ENCODE measurements at places on chromosomes 4 and X.

GRCh38 chrX:129512409-129512808 lies 10.9 kb downstream of the SMARCA1 start:
- DNase-seq = no peak

- DNase-seq = peak; percentile 1
Measured at GRCh38 chrX:108020631-108021030, 24.2 kb upstream of the VSIG1 start.

GRCh38 chr4:151439320-151439719 lies 30.3 kb downstream of the FHIP1A start:
- DNase-seq = no peak

GRCh38 chr4:145644699-145645098 lies 25.5 kb downstream of the MMAA start:
- DNase-seq = peak; percentile 5

GRCh38 chr4:25069014-25069413 lies 38.3 kb upstream of the LGI2 start:
- no peak for DNase-seq

DNA sequence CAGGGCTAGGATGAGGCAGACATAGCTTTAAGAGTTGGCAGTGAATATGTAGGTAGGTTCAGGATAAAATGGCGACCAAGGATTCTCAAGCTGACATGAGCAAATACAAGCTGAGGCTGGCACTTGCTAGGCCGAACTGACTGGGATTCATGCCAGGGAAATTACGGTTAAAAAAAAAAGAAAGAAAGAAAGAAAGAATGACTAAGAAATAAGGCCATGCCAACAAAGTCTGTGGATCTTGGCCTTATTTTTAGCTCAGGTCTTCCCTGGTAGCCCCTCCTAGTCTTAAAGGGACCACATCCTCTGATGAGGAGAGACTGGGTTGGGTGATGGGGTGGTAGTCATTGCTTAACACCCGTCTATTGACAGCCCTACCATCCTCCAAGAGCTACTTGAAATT lies 64.4 kb upstream of the KLHL13 start:
- no peak for DNase-seq

- DNase-seq = no peak
Measured at GRCh38 chrX:50115973-50116372, 84.8 kb downstream of the AKAP4 start.

GRCh38 chrX:16882702-16883486 lies 12.7 kb upstream of the RBBP7 start:
- DNase-seq = peak; percentile 51

GRCh38 chr4:182776376-182777105 lies 140.6 kb downstream of the DCTD start:
- no peak for DNase-seq

DNA sequence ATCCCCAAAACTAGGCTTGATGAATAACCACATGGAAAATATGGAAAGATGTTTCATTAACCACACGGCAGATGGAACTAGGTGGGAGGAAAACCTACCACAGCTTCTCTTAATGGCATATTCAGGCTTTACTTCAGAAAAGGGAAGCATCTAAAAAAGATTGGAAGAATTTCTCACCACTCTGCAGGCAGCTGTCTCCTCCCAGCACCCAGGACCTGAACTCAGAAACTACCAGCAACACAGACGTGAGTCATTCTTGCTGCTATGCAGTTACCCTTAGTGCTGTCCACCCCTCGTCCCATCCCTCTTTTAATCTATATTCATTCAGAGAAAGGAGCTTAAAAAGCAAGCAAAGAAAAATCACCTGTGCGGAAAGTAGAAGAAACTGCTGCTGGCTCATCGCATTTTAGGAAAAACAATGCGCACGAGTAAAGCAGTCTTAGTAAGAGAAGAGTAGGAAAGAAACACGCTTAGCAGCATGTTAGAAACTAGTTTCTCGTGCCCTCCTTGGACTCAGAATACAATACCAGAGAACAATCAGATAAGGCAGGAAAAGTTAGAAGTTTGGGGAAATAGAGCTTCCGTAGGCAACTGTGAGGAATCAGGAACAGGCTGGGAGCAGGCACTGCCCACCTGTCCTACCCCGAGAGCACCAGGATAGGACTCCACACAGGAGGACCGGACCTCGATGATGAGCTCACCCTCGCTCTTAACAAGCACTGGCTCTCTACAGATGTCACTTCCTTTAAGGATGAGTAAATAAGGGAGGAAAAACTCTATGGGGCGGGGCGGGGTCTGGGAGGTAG lies 48.1 kb upstream of the ENPP6 start:
- no peak for DNase-seq

GRCh38 chr4:107098401-107098800 lies 62.3 kb upstream of the DKK2 start:
- no peak for DNase-seq

DNA sequence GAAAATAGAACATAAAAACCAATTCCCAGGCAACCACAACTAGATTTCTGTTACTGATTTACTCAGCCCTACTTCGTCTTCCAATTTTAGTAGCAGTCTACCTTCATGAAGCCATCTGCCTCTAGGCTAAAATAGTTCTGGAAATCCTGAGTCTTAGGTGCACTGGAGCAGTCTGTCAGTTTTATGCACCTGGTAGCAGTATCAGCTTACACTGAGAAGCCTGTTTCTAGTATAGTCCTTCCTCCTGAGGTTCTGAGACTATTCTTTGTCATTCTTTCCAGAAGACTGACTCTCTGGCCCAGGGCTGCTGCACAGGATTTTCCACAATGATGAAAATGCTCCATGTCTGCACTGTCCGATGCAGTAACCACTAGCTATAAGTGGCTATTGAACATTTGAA lies 16.9 kb upstream of the HPRT1 start:
- no peak for DNase-seq

GRCh38 chrX:17032351-17032750 lies 85.9 kb downstream of the REPS2 start:
- no peak for DNase-seq

GRCh38 chrX:16666541-16666940 lies 16.6 kb downstream of the S100G start:
- peak; percentile 14 for DNase-seq

DNA sequence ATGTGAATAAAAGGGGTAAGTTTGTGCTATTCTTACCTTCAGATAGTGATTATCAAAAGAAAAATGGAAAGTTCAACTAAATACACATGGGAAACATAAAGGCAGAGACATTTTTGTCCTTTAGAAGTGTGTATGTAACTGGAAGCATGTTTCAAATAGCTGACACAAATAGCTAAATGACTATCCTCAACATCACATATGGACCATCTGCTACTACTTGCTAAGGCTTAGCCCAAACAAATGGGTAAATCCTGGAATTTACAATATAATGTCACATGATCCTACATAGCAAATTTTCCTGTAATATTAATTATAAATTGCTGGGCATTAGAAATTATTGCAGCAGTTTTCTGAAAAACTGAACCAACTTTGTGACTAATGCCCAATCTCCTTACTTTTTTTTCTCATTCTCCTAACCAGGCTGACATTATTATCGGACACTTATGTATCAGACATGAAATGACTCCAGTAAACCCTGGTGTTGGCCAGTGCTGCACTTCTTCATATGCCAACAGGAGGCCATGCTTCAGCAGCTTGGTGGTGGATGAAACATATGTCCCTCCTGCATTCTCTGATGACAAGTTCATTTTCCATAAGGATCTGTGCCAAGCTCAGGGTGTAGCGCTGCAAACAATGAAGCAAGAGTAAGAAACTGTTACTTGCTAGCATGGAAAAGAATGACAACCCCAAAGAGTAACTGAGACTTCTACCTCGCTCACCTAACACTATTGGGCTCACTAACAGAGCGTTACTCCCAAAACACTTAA lies 16.1 kb downstream of the AFP start:
- DNase-seq = peak; percentile 12

DNA sequence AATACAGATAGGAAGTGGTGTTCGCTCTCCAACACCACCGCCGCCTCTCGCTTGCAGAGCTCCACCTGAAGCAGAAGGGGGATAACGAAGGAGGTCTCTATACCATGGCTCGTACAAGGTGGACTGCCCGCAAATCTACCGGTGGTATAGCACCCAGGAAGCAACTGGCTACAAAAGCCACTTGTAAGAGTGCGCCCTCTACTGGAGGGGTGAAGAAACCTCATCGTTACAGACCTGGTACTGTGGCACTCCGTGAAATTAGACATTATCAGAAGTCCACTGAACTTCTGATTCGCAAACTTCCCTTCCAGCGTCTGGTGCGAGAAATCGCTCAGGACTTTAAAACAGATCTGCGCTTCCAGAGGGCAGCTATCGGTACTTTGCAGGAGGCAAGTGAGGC lies 5.2 kb upstream of the BMP15 start:
- no peak for DNase-seq

DNA sequence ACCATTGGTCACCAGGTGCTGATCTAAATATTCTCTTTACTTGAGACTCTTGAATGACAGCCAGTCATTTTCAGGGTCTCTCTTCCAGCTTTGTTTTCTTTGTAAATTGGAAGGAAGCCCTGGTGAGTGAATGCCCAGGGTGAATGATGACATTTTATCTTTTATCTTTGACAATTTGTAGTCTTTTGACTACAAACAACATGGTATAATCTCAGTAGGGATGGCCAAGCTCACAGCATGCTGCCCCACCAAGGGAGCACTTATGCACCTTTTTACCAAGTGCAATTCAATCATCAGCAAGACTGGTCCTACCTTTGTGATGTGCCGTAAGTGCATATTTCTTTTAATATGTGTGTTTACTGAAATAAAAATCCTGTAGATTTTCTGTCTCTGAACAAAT lies 5.7 kb downstream of the AFM start:
- DNase-seq = no peak

DNA sequence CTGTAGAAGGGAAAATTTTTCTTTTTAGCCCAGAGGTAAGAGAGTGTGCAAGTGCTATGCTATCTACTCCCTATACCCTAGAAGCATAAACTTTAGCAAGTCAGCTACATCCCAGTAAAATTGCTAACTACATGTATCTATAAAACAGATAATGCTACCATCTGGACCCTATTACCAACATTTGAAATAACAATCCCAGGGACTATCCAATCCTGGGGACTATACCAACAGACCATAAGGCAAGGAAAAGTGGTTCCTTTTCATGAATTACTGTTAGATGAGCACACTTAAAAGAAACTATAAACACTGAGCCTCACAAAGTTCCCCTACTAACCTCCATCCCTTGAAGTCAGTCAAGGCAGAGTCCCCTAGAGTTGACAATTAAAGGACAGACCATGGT lies 213.6 kb upstream of the VEGFC start:
- no peak for DNase-seq

DNA sequence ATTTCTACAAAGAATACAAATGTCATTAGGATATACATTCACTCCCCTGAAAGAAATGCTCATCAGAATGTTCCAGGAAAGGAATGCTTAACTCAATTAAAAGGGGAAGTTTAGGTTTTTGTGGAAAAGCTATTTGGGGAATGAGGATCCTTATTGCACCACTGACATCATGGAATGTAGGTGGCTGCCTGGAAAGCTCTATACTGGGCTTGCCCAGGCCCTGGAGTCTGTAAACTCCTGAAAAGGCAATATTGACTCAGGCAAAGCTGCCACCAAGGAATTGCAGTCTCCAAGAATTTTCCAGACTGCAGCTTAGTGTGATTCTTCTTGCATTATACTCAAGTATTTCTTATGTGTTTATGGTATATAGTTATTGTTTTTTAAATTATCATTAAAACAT lies 15.7 kb downstream of the DAPP1 start:
- no peak for DNase-seq

- no peak for DNase-seq
Measured at GRCh38 chrX:103688946-103689345, 2.4 kb upstream of the MORF4L2 start.

DNA sequence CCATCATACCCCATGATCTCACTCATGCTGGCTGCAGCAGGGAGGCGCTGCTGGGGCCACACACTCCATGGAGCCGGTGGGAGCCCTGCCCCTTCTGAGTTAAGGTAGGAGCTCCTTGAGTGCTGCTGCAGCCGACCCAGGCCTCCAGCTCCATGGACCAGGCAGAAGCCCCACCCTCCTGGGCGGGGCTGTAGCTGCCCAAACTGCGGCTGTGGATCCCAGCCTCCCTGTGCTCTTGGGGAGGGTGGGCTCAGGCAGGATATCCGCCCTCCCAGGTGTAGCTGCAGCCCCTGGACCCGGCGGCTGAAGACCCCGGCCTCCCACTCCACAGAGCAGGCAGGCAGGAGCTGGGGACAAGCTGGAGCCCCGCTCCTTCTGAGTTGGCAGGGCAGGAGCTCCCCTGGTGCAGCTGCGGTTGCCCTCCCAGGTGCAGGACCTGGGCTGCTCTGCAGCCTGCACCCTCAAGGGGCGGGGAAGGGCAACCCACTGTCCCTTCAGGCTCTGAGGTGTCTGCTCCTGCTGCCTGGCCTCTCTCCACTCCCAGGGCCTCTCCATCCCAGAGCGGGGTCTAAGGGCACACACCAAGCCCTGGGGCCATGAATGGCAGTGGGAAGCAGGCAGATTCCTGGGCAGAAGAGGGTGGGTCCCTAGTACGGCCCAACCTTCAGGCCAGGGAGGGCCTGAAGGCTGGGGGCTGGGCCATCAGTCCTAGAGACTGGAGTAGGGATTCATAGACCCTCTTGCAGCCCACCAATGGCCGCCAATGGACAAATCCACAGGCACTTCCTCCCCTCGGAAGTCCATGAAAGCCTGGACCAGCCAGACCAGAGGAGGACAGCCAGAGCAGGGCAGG lies 466.1 kb downstream of the DTHD1 start:
- no peak for DNase-seq

GRCh38 chr4:122930862-122931261 lies 8.5 kb upstream of the NUDT6 start:
- DNase-seq = peak; percentile 43

DNA sequence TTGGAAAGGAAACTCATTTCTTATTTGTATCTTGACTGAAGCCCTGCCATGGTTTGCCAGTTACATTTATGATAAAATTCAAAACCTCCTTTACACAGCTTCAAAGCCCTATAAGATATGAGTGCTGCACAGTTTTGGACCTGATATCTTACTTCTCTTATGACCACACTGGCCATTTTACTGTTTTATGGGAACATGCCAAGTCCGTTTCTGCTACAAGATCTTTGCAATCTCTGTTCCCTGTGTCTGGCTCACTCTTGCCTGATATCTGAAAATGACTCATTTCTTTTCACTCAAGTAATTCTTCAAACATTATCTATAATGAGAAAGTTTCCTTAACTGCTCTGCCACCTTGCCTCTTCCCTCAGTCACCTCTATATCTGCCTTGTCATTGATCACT lies 247.3 kb downstream of the SPOCK3 start:
- no peak for DNase-seq

GRCh38 chr4:138262469-138262868 lies 20.3 kb upstream of the SLC7A11 start:
- DNase-seq = no peak

GRCh38 chr4:120964596-120964995 lies 42.1 kb upstream of the PRDM5 start:
- DNase-seq = peak; percentile 5

DNA sequence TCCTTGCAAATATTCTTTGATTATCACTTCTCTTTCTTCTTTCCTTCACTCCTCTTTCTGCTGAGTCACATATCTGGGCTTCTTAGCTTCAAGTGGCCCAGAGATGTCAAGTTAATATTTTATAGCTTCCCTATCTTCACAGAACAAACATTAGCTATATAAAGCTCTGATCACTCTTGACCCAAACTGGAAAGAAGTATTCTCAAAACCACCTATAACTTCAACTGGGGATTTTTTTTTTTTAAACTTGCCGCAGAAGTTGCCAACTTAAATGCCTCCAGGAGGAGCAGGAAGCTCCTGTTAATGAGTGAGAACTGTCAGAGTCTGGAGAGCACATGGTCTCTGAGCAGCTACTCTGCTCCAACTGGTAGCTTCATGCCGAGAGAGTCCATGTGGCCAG lies 233.3 kb upstream of the EDNRA start:
- no peak for DNase-seq

Data from spinal cord (tissue), 10 donors.